ENCODE measurements at places on chromosomes 6 and 20.

- no peak for DNase-seq
Observed at GRCh38 chr20:62931464-62931863, 5.2 kb upstream of the DIDO1 start.

GRCh38 chr6:48101290-48101689, 9.7 kb downstream of the PTCHD4 start:
- DNase-seq = no peak

- DNase-seq = no peak
Observed at GRCh38 chr6:149851461-149852110, 12.6 kb downstream of the LRP11 start.

GRCh38 chr6:1503811-1504210, 105.9 kb upstream of the FOXC1 start:
- DNase-seq = peak; percentile 31

- DNase-seq = no peak
Observed at GRCh38 chr6:76166297-76166696, 93.8 kb upstream of the IMPG1 start.
